GM04503 (cell line): ENCODE measurements at places on chromosomes 12 and 14.

- DNase-seq = no peak
Measured at GRCh38 chr12:19036673-19037357, 92.7 kb upstream of the PLEKHA5 start.

GRCh38 chr14:75003250-75004027 is 718 bp downstream of the EIF2B2 start:
- no peak for DNase-seq

DNA sequence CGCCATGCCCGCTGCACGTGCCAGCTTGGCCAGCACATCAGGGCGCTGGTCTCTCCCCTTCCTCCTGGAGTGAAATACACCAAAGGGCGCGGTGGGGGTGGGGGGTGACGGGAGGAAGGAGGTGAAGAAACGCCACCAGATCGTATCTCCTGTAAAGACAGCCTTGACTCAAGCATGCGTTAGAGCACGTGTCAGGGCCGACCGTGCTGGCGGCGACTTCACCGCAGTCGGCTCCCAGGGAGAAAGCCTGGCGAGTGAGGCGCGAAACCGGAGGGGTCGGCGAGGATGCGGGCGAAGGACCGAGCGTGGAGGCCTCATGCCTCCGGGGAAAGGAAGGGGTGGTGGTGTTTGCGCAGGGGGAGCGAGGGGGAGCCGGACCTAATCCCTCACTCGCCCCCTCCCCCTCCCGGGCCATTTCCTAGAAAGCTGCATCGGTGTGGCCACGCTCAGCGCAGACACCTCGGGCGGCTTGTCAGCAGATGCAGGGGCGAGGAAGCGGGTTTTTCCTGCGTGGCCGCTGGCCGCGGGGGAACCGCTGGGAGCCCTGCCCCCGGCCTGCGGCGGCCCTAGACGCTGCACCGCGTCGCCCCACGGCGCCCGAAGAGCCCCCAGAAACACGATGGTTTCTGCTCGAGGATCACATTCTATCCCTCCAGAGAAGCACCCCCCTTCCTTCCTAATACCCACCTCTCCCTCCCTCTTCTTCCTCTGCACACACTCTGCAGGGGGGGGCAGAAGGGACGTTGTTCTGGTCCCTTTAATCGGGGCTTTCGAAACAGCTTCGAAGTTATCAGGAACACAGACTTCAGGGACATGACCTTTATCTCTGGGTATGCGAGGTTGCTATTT is 914 bp upstream of the CCND2 start:
- DNase-seq = no peak

GRCh38 chr12:58541300-58541690 is 379.0 kb downstream of the LRIG3 start:
- DNase-seq = no peak
